ENCODE measurements at places on chromosomes 13 and 19.

DNA sequence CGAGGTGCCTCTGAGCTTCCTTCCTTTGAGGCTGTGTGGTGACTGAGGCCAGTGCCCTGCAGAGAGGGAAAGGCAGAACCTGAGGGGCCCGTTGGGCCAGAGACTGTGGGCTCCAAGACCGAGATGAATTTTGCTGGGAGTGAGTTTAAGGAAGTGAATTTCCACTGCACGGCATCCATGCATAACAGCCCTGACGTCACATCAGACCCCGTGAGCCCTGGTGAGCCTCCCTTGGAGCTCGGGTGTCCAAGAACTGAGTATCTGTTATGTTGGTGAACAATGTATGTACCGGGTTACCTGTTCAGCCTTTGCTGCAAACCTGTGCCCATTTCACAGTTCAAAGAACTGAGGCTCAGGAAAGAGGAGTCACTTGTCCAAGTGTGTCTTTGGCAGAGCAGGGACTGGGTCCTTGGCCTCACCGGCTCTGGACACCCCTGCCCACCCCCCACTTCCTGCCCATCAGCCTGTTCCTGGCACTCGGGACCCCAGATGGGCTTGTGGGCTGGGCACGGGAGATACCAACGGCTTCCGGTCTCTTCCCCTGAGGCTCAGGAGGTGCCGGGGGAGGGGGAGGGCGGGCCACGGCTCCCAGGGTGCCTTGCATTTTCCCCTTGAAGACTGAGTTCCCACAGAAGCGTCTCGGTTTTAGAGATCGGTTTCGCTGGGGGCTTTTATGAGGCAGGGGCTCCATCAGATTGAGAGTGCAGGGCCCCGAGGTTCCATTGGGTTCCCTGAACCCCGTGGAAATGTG lies 33.7 kb downstream of the NFILZ start:
- DNase-seq = no peak

GRCh38 chr19:44866664-44867063 lies 20.6 kb downstream of the NECTIN2 start:
- DNase-seq = no peak

DNA sequence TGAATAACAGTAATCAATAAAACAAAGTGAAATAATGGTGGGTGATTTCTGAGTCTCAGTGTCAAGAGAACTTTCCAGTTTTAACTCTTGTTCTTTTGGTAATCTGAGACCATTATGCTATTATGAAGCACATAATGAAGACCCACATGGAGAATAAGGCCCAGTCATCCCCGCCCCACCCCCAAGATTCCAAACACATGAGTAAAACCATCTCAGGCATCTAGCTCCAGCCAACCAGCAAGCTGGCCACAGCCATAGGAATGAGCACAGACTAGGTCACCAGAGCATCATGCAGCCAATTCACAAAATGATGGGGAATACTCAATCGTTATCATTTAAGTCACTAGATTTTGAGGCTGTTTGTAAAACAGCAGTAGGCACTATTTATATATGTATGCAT lies 1769.0 kb upstream of the PCDH20 start:
- DNase-seq = no peak

DNA sequence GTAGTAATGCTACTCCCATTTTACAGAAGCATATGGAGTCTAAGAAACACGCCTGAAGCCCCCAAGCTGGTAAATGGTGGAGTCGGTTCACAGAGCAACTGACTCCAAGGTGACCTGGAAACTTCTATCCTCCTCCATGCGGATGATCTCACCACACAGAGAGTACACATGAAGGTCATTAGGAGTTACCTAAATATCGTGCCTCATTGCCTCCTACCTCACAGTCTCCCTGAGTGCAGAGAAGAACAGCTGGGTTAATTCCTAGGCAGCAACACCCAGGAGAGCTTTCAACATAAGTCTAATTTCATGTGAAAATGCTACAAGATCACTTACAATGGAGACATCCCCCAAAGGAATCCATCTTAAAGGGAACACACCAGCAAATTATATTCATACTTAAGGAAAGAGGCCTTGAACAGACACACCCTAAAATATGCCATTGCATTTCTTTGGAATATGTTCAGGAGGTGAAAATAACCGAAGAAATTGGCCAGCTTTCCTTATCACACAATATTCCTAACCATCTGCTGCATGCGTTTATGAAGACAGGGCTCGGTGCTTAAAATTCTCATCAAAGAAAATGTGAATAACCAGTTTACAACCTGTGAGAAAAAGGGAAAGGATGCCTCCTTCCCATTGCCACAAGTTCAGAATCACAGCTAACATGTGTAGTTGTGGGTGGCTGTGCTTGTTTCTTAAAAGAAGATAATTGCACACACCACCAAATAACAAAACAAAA lies 203.6 kb upstream of the NBEA start:
- no peak for DNase-seq

All from GOT3 (cell line).